ENCODE measurements at places on chromosomes 16 and 17.

- no peak for DNase-seq
These were observed 668 bp downstream of the ATPAF2 start for GRCh38 chr17:18038149-18038850.

- no peak for DNase-seq
These were observed 15.8 kb downstream of the TEKT1 start for GRCh38 chr17:6815775-6816174.

- no peak for DNase-seq
These were observed 23.3 kb downstream of the STAT5B start for GRCh38 chr17:42252597-42253550.

GRCh38 chr17:8781776-8782175, 17.4 kb downstream of the MFSD6L start:
- DNase-seq: no peak

DNA sequence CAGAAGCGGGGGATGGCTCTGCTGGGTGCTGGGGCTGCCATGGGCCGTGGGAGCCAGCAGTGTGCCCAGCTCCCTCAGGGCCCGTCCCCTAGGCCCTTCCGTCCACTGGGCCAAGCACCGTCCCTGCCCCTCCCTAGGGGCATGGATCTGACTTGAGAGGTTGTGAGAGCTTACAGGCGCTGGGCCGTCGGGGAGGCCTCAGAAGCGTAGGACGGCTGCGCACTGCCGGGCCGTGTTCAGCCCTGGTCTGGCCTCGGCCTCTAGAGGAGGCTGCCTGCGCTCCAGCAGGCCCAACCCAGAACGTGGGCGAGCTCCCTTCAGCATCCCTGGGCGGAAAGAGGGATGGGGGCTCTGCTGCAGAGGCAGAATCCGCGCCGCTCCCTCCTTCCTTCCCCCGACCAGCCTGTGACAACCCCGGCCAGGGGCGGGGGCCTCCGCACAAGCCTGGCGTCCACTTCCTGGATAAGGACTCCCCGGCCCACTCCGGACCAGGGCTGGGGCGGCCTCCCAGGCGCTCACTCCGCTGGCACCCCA, 685 bp upstream of the MPG start:
- DNase-seq: no peak

DNA sequence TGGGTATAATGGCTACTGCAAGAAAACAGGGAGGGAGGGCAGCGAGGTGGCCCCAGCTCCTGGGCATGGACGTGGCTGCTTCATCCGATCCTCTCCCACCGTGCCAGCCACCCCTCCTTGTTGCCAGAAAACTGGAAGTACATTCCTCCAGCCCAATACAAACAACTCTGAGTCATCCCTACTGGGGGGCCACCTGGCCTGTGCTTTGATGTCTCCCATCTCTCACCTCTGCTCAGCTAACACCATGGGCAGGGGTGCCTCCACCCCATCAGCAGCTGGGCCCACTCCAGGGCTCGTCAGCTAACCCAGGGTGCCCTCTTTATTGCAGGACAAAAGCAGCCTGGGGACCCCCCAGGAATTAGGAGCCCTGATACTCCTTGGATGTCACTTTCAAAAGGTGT, 2.0 kb downstream of the RHBDF2 start:
- DNase-seq: no peak

GRCh38 chr16:89044418-89045180, 49.1 kb upstream of the ACSF3 start:
- DNase-seq: no peak

DNA sequence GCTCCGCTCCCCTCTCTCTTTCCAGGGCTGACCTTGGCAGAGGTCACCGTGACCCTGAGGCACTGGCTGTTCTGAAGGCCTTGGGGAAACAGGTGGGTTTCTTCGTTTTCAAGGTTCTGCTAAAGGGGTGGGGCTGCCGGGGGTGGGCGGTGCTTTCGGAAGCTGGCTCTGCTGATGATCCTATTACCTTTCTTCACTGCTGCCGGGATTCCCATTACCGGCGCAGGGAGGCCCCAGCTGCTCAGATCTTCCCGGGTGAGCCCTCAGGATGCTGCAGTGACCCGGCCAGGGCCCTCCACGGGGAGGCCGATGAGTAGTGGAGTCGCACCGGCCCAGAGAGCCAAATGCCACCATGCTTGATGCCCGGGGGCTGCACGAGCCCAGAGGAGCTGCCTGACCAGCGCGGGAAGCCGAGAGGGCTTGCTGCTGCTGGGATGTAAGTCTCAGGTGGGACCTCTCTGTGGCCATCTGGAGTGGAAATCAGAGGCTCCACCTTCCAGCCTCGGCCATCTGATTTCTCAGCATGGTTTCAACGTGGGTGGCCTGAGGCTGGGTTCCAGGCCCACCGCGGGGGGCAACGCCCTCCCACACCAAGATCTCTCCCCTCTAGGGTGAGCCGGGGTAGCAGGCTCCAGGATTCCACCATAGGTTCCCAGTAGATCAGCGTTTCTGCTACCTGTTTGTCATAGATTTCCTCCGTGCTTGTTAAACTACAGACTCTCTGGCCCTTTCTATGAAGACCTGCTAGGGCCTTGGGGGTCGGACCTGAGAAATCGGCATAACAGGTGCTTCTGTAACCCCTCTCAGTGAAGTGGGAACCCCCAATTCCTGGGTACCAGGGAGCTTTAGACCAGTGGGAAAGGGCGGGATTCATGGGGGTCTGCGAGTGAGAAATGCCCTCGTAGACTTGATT, 21.6 kb upstream of the ADCY7 start:
- no peak for DNase-seq

GRCh38 chr17:82600731-82601446, 47.4 kb downstream of the WDR45B start:
- DNase-seq: no peak

DNA sequence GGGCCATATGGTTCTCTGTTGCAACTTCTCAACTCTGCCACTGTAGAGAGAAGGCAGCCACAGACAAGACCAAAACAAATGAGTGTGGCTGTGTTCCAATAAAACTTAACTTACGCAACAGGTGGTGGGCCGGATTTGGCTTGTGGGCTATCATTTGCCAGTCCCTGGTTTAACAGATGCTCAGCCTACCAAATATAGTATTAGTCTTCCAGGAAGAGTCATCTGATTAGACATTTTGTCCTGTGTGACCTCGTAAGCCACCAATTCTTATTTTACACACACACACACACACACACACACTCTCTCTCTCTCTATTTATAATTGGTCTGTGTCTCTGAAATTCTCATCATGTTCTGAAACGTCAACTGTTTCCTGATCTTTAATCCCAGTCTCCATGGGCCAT, 245.9 kb downstream of the XYLT1 start:
- no peak for DNase-seq

- DNase-seq: no peak
These were observed 17.2 kb upstream of the GSE1 start for GRCh38 chr16:85595812-85596502.

DNA sequence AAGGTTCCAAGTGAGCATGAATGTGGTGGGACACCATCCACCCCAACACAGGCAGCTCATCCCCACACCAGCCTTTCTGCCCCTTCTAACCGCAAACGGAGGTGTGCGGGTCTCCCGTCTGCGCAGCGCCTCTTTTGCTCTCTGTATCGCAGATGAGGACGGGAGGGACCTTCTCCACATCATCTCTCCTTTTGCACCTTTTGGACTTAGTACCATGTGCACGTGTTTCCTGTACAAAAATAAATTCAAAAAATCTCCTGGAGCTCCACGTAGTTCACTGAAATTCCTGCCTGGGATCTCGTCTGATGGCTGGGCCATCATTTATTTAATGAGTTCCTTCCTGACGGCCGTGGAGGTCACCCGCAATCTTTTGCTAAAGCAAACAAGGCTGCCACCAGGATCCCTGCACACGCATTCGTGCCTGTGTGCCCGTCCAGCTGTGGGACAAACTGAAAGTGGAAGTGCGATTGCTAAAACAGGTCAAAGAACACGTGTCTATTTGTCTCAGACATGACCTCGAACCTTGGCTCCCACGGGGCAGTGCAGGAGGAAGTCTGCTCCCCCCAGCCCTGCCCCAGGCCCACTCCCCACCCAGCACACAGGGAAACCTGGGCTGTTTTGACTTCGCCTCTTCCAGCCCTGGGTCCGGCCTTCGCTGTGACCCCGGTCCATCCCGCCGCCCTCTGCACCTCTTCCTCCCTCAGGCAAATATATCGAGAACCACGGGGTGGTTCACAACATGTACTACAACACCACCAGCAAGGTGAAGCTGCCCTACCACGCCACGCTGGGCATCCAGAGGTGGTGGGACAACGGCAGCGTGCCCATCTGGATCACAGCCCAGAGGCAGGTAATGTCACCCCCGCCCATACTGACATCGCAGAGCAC, 2.3 kb downstream of the ENPP7 start:
- no peak for DNase-seq

- no peak for DNase-seq
These were observed 124.7 kb downstream of the SNX11 start for GRCh38 chr17:48231995-48232959.

GRCh38 chr16:3536271-3536731, 35.5 kb downstream of the CLUAP1 start:
- DNase-seq: no peak

DNA sequence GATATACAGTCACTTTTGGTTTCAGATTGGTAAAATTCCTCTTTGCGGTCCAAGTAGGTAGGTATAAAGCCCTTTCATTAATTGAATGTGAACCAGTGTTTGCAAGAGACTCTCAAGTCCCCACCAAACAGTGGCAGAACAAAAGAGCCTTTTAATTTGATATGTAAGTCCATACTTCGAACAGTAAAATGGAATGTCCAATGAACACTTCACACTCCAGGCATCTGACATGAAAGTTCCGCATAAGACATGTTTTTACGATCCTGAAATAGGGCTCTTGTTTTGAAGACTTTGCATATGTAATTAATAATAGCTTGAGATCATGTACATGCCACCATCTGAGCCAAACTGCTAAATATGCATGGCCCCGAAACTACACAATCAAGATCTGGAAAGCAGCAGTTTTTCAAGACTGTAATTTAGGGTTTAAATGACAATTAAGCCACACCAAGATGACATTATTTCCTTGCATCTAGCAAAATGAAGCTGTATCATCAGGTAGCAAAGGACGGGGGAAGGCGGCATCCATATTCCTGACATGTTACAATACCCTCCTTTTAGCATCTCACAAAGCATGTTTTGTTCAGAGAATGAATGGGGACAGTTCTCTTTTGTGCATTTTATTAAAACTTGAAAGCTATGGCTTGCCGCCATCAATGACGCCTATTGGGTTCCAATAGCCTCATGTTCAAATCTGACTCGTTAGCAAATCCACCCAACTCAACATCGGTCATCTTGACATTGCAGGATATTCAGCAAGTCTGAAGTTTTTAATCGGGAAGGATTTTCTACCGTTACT, 39.4 kb downstream of the LITAF start:
- no peak for DNase-seq

DNA sequence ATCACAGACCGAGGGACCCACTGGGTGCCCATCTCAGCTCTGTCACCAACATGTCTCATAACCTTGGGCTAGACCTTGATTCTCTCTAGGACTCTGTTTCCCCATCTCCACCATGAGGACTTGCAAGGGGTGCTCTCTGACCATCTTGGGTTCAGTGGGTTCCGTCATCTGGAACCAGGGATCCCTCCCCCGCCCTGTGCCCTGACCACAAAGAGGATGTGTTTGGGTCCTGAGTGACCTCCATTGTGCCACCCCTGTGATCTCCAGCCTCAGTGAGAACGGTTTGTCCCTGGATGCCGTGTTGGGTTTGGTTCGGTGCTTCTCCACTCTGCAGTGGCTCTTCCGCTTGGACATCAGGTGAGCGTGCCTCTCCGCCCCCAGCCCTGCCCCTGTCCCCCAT, 49.1 kb upstream of the CPNE2 start:
- DNase-seq: no peak

DNA sequence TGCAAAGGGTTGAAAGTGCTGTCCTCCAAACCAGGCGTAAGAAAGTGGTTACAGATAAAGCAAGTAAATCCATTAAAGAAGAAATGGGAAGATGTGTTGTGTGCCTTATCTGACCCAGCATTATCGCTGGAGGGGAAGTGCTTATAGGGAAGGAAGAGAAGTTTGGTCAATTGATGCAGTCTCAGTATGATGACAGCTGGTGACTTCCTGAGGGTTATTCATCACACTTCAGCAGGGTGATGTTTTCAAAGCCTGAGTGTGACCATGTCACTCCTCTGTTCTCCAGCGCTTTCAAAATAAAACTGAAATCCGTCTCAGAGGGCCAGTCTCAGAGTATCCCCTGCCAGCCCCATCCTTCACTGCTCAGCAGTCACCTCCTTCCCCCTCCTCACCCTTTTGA, 505.4 kb upstream of the RBFOX1 start:
- no peak for DNase-seq

DNA sequence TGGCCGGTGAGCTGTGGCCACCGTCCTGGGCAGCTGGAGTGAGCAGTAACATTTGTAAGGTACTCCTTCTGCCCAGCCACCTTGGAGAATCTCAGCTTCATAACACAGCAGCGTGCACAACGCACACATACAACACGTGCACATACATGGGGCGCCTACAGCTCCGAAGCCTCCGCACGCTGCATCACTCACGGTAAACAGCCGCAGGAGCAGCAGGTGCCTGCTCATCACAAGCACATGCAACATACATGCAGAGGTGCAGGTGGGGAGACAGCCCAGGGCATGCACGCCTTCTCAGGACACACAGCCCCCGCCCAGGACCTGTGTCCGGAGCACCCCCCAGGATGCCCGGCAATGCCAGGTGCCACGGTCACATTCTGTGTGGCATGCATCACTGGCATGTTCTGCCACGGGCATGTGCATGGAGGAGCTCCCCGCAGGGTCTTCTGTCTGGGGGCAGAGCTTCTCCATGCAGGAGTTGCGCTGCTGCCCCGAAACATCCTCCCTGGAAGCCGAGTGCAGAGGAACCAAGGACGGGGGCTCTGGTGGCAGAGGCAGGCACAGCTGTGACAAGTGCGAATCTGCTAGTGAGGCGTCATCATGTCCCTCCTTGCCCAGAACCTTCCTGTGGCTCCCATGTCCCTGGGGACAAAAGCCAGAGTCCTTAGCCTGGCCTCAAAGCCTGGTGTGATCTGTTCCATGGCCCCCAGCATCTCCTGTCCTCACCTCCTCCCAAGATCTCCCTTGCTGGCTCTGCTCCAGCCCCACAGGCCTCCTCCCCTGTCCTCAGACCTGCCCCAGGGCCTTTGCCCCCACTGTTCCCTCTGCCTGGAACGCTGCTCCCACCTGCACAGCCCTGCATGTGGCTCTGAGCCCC, 184.0 kb upstream of the GSE1 start:
- no peak for DNase-seq

- DNase-seq: no peak
These were observed 67.3 kb downstream of the OR1D5 start for GRCh38 chr17:2995886-2996809.

DNA sequence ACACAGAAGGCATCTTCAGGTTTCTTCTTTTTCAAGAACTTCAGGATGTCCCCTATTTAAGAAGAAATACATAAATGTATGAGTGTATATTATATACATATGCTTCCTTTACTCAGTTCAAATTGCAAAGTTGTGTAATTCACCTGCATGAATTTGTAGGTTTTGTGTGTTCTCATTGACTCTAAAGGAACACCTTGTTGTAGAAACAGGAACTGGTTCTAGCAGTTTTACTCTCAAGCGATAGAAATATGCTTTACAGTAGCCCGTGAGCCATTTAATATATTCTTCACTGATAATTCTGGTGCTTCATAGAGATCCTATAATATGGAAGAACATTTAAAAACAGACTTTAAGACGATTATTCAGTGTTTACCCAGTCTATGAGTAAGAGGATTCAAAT, 53.3 kb upstream of the LRRC37A3 start:
- DNase-seq: no peak

Measured in NT2/D1 (cell line).